ENCODE measurements at places on chromosomes 2 and 18.

DNA sequence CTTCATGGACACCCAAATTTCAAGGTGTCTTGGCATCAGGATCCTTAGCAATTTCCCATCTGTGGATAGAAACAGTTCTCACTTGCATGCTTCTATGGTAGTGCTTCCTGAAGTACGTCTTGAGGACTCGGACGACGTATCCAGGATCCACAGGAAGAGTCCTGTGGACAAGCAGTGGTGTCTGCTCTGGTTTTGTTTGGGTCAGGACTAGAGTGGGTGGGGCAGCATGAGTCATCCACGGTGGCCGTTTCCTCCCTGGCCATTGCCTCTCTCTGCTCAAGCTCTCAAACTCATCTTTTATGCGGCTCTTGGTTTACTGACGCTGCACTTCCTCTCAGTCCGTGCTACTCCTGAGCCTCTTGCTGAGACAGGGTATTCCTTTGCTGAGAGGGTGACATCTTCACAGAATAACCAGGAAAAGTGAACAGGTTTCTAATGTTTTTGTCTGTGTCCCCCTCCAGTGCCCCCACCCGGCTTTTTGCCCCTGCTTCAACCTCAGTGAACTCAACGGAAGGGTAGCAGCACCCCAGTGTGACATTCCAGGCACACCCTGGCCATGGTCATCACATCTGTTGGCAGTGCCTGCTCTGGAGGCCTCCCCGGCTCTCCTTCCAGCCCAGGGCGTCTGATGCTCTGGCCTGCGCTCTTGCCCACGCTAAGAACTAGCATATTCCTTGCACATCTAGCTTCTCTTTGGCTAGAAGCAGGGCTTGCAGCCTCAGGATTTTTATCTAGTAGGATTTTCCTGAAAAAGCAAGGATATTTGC lies 62.2 kb downstream of the ARMC9 start:
- DNase-seq = no peak

DNA sequence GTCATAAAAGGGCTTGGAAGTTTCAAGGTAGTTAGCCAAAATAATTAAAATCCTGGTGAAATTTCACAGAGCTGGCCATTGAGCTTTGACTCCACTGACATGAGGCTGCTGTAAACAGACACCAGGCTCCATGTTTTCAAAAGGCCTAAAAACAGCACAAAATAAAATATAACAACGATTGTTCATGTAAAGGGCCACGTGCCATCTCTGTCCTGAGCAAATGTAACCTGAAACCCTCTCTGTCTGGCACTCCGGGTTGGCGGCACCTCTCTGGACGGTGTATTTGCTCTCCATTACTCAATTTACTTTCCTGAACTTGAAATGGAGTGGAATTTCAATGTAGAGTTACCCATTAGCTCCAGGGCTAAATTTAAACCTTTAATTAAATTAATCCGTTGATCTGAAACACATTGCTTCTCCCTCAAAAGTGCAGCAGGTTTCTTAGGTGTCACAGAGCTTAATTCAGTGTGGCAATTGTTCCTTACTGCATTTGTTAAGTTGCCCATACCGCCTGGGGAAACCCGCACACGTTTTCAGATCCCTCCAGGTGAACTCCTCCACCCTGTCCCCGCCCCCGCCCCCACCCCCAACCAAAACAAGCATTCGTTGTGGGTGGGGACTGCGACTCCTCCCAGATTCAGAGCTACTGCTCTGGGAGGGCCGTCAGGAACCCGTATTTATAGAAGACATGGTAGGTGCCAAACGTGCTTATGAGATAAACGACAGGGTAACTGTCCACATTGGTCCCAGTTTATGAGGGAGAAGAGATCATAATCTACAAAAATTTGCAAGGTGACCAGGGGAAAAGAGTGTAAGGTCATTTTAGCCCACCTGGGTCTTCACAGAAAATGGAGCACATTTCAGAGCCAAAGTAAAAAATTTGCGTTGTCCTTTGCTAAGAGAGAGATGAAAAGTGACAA lies 1.2 kb upstream of the CABLES1 start:
- peak; percentile 32 for DNase-seq

GRCh38 chr2:25386971-25387875 lies 45.5 kb upstream of the DNMT3A start:
- no peak for DNase-seq

DNA sequence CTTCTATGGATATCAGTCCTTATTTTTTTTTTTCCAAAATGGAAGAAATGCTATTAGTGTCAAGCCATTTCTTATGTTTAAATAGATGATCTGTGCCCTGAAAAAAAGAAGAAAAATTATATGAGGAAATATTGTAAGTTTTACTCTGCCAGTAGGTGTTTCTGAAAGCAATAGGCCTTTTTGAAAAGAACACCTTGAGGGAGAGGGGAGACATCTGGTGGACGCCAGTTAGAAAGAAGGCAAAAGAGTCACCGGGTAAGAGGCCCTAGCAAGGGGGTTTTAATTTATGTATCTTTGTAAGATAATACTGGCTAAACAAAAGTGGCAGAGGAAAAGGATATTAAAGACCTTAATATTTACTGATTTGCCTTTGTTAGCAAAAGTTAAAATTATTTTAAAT lies 56.1 kb downstream of the DYNAP start:
- no peak for DNase-seq

DNA sequence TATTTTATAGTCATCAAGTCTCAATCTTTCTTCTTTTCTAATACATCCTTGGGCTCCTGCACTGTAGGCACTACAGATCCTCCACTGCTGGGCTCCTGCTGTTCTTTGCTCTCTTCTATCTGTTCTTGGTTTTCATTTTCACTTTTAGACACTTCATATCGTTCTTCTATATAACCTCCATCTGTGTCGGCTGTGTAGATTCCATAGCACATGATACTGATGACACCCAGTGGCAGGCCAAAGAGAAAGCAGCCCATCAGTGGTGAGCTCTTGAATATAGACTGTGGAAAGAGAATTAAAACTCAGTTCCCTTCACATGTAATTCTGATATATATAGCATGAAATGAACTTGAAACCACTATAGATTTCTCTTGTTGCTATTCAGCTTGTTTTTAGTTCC lies 38.0 kb downstream of the TMX3 start:
- no peak for DNase-seq

DNA sequence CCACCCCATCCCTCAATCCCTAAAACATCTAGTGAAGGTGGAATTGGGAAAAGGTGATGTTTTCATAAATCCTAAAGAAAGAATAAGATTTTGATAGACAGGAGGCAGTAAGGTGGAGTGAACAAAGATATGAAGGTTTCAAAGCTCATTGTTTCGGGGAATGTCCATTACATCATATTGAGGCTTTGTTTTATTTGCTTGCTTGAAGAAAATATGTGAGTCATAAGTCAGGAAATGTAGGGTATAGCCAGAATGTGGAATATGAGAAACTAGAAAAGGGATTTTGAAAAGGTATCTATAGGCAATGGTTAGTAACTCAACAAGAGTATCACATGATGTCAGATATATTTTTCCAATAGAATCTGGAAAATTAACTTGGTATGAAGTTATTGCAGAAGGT lies 1178.5 kb upstream of the ACVR2A start:
- DNase-seq = no peak

DNA sequence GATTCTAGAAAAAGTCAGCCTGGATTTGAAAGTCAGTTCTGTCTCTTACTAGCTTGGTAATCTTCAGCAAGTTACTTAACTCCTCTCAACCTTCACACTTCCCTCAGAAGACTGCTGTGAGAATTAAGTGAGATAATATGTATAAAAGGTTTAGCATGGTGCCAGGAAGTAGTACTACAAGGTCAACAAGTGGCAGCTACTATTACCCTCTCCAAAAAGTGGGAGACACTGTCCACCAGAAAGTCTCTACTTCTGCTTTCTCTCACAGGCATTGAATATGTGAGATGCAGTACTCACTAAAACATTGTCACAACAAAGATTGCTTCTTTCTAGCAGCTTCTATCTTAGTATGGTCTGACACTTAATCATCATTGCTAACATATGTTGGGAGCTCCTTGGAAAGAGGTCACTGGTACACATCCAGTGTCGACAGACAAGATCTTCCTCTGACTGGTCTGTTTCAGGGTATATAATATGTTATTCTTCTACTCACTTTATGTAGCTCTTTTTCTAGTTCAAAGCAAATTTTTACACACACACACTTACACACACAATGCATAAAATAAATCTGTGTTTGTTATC lies 47.9 kb downstream of the DOCK10 start:
- DNase-seq = no peak

GRCh38 chr18:52499016-52499415 lies 159.0 kb downstream of the DCC start:
- DNase-seq = no peak

DNA sequence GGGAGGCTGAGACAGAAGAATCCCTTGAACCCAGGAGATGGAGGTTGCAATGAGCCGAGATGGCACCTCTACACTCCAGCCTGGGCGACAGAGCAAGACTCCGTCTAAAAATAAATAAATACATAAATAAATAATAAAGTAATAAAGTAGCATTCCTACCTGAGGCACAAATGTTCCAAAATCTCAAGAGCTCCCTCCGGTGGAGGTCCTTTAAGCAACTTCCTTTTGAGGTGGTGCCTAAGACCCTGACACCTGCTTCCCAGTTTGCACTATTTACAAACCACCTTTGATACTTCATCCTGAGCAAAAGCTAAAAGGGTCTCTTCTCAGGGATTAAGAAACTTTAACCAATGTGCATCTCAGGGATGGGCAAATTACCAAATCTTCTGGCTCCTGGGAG lies 505.1 kb downstream of the CNTNAP5 start:
- no peak for DNase-seq

GRCh38 chr2:181037922-181038321 lies 57.5 kb downstream of the UBE2E3 start:
- DNase-seq = no peak

- DNase-seq = no peak
These were observed 9.8 kb upstream of the PAPOLG start for GRCh38 chr2:60746318-60746717.

- DNase-seq = no peak
These were observed 40.2 kb downstream of the POLR1A start for GRCh38 chr2:86065512-86065911.

GRCh38 chr18:37199741-37200140 lies 365.9 kb downstream of the CELF4 start:
- no peak for DNase-seq

GRCh38 chr2:163856941-163857340 lies 121.1 kb upstream of the FIGN start:
- DNase-seq = no peak

GRCh38 chr2:209547726-209548125 lies 123.9 kb downstream of the MAP2 start:
- no peak for DNase-seq

DNA sequence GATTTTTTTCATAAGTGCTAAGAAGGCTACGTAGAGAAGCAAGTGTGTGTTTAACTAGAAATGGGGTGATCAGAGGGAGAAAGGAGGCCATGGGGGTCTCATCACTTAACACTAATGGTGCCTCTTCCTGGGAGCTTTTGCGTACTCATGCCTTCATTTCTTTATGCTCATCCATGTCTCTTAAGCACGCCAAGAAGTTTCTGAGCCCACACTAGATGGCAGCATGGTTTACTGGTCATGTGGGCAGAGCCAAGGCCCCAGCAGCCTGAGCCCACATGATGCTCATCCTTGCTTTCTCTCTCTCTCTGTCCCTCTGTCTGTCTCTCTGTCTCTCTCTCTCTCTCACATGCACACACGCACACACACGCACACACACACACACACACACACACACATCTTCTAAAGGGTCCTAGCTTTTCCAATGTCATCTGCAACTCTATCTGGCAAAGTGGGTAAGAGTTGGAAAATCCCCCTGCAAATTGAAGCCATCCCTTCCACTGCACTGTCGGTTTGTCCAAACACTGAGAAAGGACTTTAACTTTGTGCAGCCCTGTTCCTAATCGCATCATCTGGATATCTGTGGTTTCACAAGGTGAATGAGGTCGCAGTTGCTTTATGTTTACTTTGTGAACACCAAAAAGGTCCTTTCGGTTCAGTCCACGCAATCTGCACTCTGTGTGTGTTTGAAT lies 137.1 kb upstream of the CCDC68 start:
- DNase-seq = peak; percentile 7

- no peak for DNase-seq
These were observed 92.3 kb downstream of the STK39 start for GRCh38 chr2:168155046-168155445.

GRCh38 chr2:214896274-214896673 lies 86.8 kb upstream of the BARD1 start:
- no peak for DNase-seq

- no peak for DNase-seq
These were observed 36.5 kb downstream of the STPG4 start for GRCh38 chr2:47118581-47118980.

DNA sequence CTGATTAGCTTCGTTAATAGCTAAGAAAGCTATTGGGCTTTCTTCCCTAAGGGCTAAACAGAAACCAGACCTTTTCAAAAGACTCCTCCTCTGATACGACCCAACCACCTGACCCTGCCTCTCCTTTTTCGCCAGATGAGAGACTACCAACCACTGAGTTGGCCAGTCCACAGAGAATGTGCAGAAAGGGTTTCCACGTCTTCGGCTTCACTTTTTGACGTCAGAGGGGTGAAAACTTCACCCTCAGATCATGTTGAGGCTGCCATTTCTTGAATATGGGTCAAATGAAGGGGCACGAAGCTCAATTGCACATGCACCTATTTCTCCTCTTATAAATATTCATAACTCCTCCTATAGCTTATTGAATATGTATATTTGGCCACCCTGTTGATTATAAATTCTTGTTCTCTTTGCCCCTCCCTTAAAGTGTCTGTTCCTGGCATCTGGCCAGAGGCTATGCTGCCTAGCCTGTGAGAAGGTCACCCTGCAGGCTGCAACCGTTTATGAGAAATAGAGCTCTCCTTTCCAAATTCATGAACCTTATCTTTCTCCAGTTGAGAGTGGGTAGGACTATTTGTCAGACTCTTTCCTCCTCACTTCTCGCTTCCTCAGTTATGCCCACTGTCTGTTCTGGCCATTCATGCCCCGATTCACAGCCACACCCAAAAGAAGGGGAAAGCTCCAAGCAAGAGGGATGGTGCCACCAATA lies 301.6 kb downstream of the STK39 start:
- DNase-seq = no peak

- peak; percentile 46 for DNase-seq
These were observed 46.3 kb upstream of the CCDC150 start for GRCh38 chr2:196592911-196593881.

GRCh38 chr2:48358982-48359381 lies 171.0 kb upstream of the STON1 start:
- DNase-seq = no peak

DNA sequence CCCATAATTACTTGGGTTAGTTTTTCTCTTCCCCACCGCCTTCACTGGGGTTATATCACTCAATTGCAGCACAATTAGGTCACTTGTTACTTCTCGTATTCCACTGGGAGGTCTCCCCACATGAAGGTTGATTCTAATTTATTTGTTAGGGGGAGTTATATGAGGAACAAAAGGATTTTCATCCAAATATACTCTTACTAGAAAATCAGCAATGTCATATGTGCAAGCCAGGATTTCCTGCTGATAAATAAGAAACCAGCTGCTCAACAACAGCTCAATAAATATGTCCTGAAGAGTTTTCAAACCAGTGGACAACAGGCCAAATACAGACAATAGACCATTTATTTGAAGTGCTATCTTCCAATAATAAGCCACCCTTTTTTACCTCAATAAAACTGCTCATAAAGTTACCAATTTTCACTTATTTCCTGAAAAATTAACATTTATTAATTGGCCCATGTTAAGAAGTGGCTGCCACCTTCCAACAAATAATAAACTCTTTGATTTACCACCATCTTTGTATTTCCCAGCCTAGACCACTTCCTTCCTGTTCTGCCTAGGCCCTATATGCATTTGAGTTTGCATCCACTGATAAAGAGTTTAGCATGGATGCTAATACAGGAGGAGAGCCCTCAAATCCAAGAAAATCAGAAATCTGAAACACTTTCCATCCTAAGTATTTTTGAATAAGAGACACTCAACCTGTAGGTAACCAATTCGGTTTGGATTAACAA lies 184.4 kb upstream of the SLC39A10 start:
- no peak for DNase-seq

Data from NCI-H1694 treated with DMSO at 0.1 percent for 48 hours (cell line).